Airway epithelial cell (primary cell): ENCODE measurements at places on chromosomes 4 and X. TPM values are rescaled to one million over a fixed set of nuclear protein-coding genes. Genes with fewer than 3 reads are reported as not detected.

Gene HPSE
- total RNA-seq = 5.1 and 7.3 TPM in 2 replicates

Gene ATP1B4
- not detected in 2 replicates for total RNA-seq

Gene PCDH11X
- not detected in 2 replicates for total RNA-seq

Gene GPC4
- 3.1 and 3.3 TPM in 2 replicates for total RNA-seq

Gene SHOX
- not detected in 2 replicates for total RNA-seq

Gene SSX3
- not detected in 2 replicates for total RNA-seq

Gene GPC3
- 6.9 and 8.7 TPM in 2 replicates for total RNA-seq

Gene PNCK
- 1.2 and 1.5 TPM in 2 replicates for total RNA-seq

Gene TCEAL9
- 79.0 and 99.5 TPM in 2 replicates for total RNA-seq

Gene S100G
- total RNA-seq = not detected in 2 replicates

Gene PDGFC
- 19.8 and 20.6 TPM in 2 replicates for total RNA-seq

Gene PPP1R2C
- total RNA-seq = not detected in 2 replicates

Gene BST1
- 1.6 and 4.3 TPM in 2 replicates for total RNA-seq

Gene FABP2
- not detected in 2 replicates for total RNA-seq

Gene ZMAT1
- 0.28 TPM in 1 of 2 replicates, not detected in the other for total RNA-seq

Gene CLDN2
- not detected in 2 replicates for total RNA-seq

Gene AMOT
- under 0.01 and 0.07 TPM in 2 replicates for total RNA-seq

Gene F11
- total RNA-seq = not detected in 2 replicates

Gene ELOVL6
- 20.7 and 26.1 TPM in 2 replicates for total RNA-seq

Gene GUCY1A1
- 6.9 and 8.5 TPM in 2 replicates for total RNA-seq

Gene EDA
- total RNA-seq = 1.2 and 1.5 TPM in 2 replicates

Gene RBM3
- total RNA-seq = 144 and 157 TPM in 2 replicates

Gene ARX
- total RNA-seq = not detected in 2 replicates

Gene RS1
- total RNA-seq = not detected in 2 replicates

Gene TRAM1L1
- 0.88 and 1.9 TPM in 2 replicates for total RNA-seq

Gene CLGN
- 0.07 TPM in 1 of 2 replicates, not detected in the other for total RNA-seq

Gene USP17L28
- total RNA-seq = not detected in 2 replicates

Gene DEFB131A
- total RNA-seq = not detected in 2 replicates

Gene DCTD
- 66.8 and 72.2 TPM in 2 replicates for total RNA-seq

Gene EBP
- total RNA-seq = 180 and 181 TPM in 2 replicates

Gene TMEM164
- 27.8 and 35.3 TPM in 2 replicates for total RNA-seq

Gene PPP1R3F
- 4.7 and 6.2 TPM in 2 replicates for total RNA-seq

Gene SCLT1
- total RNA-seq = 6.9 and 9.0 TPM in 2 replicates

Gene NPNT
- 5.2 and 7.1 TPM in 2 replicates for total RNA-seq

Gene MAGEB18
- not detected in 2 replicates for total RNA-seq

Gene PAGE4
- total RNA-seq = not detected in 2 replicates

Gene PSMD10
- total RNA-seq = 50.7 and 54.9 TPM in 2 replicates

Gene ITIH6
- not detected in 2 replicates for total RNA-seq

Gene DRD5
- not detected in 2 replicates for total RNA-seq
